WTC11 (cell line): ENCODE measurements at places on chromosomes 4 and X. TPM values are rescaled to one million over a fixed set of nuclear protein-coding genes. Genes with fewer than 3 reads are reported as not detected.

Gene ARMCX2
- 108 to 127 TPM (median 121 TPM) in 3 replicates for total RNA-seq

Gene TACR3
- 2.7 TPM in 3 replicates for total RNA-seq

Gene NOX1
- total RNA-seq: not detected in 3 replicates

Gene GRK4
- total RNA-seq: 1.4 to 3.5 TPM (median 1.6 TPM) in 3 replicates

Gene FRG2
- total RNA-seq: not detected in 3 replicates

Gene RPA4
- 0.17 to 0.23 TPM in 2 of 3 replicates, not detected in the other for total RNA-seq

Gene CXCL8
- not detected in 3 replicates for total RNA-seq

Gene PRDM8
- total RNA-seq: 0.14 TPM in 1 of 3 replicates, not detected in the others

Gene RHOXF2
- 0.07 to 0.20 TPM in 2 of 3 replicates, not detected in the other for total RNA-seq

Gene AVPR2
- total RNA-seq: 0.11 TPM in 1 of 3 replicates, not detected in the others

Gene CSAG3
- 13.0 to 14.1 TPM (median 13.2 TPM) in 3 replicates for total RNA-seq

Gene EGF
- 2.5 to 2.6 TPM (median 2.5 TPM) in 3 replicates for total RNA-seq

DNA sequence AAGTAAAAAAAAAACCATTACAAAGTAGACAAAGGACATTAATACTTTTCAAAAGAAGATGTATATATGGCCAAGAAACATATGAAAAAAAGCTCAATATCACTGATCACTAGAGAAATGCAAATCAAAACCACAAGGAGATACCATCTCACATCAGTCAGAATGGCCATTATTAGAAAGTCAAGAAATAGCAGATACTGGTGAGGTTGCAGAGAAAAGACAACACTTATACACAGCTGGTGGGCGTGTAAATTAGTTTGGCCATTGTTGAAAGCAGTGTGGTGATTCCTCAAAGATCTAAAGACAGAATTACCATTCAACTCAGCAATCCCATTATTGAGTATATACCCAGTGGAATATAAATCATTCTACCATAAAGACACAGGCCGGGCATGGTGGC, 39.3 kb downstream of the TASL start:
- DNase-seq: no peak

GRCh38 chr4:115159141-115159540, 45.7 kb upstream of the NDST4 start:
- DNase-seq: no peak

GRCh38 chr4:151418385-151418784, 9.4 kb downstream of the FHIP1A start:
- DNase-seq: no peak

- no peak for DNase-seq
Observed at GRCh38 chrX:31280580-31280979, 208.7 kb upstream of the FTHL17 start.

DNA sequence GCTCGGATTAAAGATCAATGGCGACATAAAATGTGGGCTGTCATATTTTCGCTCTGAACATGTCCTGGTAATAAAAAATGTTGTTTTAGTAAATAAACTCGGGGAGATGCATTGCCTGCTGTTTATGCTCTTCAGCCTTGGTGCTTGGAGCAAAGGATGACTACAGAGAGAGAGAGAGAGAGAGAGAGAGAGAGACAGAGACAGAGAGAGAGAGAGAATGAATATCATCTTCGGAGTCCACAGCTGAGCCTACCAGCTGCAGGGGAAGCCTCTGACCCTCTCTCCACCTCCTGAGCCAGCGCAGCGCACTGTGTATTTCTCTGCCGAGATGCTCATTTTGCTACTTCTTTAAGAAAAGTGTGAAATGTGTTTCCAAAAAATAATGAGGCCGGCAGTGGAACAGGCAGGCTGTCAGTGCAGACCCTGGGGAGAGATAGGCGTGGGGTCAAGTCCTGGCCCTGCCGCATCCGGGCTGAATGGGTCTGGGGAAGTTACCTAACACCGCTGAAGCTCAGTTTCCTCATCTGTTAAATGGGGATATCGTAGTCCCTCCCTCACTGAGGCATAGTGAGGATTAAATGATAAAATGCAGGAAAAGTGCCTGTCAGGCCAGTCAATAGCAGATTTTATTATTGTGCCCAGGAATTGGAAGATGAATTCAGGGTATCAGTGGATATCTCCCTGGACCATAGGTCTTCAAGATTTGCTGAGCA, 58.5 kb upstream of the LGI2 start:
- no peak for DNase-seq

DNA sequence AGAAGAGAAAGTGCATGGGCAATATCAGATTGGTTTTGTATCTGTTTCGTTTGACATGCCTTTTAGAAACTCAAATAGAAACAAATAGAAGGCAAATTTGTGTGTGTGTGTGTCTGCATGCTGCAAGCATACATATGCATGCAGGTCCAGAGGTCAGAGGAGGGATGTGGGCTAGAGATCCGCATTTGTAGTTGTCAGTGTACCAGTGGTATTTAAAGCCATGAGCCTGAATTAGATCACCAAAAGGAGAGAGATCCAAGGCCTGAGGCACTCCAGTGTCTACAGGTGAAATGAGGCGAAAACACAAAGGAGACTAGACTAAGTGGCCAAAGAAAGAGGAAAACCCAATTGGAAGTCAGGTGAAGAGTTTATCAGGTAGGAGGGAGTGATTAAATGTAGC, 106.7 kb downstream of the CORIN start:
- DNase-seq: no peak

GRCh38 chr4:167721617-167722486, 370.5 kb upstream of the ANXA10 start:
- DNase-seq: no peak

- peak; percentile 14 for DNase-seq
Observed at GRCh38 chrX:63128509-63128908, 222.6 kb downstream of the SPIN4 start.

DNA sequence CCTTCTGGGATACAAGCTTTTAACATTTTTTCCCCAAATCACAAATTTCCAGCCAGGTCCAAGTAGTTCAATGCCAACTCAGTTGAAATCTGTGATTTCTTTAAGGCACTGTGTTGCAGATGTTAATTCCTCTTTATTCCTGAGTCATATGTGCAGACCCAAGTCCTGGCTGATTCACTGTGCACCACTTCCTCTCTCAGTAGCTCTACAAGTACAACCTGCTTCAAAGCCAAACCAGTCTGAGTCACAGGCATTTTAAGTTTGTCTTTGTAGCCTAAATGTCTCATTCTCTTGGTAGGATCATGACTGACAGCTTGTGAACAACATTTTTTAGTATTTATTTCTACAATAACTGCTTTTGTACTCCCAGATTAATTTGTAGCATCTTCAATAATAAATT, 165.6 kb upstream of the S100G start:
- DNase-seq: no peak

DNA sequence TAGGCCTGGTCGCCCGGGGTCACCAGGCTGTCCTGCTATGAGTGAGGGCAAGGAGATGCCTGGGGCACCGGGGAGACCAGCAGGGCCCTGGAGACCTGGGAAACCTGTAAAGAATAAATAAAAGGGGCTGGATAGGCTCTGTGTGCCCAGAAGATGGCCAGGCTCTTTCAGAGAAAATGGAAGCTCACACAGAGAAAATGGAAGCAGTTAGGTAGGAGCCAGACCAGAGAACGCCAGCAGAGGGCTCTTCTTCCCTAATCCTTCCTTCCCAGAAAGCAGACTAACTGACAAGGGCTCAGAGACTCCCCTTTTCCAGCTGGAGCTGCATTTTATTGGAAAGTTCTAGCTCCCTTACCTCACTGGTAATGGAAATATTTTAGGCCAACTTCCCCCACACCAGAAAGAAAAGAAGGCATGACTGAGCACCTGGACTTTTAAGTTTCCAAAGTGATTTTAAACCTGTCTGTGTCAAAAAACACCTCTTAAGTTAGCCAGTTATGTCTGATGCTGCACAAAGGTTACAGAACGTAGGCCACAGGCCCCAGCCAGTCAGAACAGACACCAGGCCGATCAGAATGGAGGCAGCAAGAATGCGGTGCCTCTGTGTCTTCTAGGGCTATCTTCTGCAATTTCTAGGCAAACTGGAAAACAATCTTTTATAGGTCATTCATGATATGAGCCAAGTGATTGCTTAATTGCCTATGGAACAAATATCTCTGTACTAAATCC, 74.0 kb downstream of the ATG4A start:
- DNase-seq: peak; percentile 19

- DNase-seq: no peak
Observed at GRCh38 chr4:30718641-30719453, 1.3 kb upstream of the PCDH7 start.

DNA sequence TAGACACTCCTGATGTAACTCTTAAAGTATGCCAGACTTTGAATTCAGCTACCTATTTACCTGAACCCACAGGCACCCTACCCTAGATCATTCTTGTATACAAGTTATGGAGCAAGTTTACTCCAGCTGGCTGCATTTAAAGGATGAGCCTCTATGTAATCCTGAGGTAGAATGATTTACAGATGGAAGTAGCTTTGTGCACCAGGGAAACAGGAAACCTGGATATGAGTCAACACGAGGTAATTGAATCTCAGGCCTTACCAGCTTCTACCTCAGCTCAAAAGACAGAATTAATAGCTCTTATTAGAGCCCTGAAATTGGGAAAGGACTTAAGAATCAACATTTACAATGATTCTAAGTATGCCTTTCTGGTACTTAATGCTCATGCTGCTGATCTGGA, 119.8 kb downstream of the AGTR2 start:
- DNase-seq: no peak

GRCh38 chr4:14299166-14299565, 671.6 kb upstream of the BOD1L1 start:
- no peak for DNase-seq

GRCh38 chr4:137640156-137640837, 108.0 kb upstream of the PCDH18 start:
- DNase-seq: no peak

DNA sequence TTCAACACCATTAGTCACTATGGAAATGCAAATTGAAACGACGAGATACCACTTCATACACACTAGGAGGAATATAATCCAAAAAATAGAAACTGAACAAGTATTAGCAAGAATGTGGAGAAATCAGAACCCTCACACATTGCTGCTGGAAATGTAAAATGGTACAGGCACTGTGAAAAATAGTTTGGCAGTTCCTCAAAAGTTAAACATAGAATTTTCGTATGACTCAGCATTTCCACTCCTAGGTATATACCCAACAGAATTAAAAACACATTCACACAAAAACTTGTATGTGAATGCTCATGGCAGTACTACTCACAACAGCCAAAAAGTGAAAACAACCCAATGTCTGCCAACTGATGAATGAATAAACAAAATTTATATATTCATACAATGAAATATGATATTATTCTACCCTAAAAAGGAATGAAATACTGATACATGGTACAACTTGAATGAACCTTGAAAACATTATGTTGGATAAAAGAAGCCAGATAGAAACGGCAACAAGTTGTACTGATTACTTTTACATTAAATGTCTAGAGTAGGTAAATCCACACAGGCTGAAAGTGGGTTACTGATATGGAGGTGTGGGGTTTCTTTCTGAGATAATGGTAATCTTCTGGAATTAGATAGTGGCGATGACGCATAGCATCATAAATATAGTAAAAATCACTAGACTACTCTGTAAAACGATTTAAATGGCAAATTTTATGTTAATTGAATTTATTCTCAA, 22.3 kb downstream of the TEC start:
- DNase-seq: no peak

DNA sequence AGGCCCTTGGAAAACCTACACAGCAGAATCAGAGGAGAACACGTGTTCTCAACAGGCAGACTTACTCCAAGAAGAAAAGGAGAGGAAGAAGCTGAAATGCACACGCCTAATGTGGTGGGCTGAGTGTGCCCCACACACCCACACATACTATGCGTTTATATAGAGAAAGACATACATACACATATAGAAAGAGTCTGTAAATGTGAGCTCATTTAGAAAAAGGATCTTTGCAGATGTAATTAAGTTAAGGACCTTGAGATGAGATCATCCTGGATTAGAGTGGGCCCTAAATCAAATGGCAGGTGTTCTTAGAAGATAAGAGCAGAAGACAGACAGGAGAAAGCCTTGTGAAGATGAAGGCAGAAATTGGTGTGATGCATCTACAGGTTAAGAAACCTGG, 87.2 kb upstream of the KLF3 start:
- DNase-seq: no peak

DNA sequence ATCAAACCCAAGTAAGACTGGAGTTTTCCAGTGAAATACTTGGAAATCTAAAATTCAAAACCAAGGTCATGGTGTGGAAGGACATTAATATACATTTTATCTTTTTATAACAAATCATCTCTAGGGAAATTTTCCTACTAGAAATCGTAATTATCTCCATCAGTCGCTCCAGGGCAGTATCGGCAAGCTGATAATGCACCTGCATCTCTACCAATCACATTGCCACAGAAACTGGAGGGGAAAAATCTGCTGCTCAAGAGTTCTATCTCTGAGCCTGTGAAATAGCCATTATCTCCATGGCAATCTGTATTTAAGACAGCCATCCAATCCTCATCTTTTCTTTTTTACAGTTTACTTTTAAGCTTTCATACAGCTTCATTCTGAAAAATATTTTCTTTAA, 538.3 kb upstream of the GALNT7 start:
- DNase-seq: no peak

DNA sequence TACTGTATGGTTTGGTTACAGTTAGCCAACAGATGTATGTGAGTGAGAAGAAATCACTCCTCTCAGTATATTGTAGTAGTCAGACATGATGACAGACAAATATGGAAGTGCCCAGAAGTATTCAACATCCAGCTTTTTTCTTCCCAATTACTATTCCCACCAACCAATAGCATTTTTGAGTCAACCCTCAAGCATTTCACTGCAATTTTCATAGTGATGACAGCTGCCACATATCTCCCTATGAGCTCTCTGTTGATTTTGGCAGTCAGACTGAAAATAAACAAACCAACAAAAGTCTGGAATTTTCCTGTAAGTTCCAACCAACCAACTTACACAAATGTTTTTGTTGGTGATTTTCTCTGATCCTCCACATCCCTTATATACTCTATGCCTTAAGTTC, 8.2 kb upstream of the TRAM1L1 start:
- DNase-seq: no peak

DNA sequence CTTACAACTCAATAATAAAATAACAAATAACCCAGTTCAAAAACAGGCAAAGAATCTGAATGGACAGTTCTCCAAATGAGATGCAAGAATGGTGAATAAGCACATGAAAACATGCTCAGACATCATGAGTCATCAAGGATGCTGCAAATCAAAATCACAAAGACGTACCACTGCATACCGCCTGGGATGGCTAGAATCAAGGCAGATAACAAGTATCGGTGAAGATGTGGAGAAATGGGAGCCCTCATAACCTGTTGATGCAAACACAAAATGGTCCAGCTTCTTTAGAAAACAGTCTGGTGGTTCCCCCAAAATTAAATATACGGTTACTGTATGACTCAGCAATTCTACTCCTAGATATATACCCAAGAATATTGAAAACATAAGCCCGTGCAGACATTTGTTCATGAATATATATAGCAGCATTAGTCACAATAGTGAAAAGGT, 32.5 kb downstream of the AKAP4 start:
- DNase-seq: no peak
